ENCODE measurements at places on chromosomes 16 and 17.

GRCh38 chr16:5706211-5706610 is 608.6 kb upstream of the EEF2KMT start:
- no peak for DNase-seq

- DNase-seq: no peak
These were observed 124.4 kb downstream of the CCDC144A start for GRCh38 chr17:16814439-16814838.

DNA sequence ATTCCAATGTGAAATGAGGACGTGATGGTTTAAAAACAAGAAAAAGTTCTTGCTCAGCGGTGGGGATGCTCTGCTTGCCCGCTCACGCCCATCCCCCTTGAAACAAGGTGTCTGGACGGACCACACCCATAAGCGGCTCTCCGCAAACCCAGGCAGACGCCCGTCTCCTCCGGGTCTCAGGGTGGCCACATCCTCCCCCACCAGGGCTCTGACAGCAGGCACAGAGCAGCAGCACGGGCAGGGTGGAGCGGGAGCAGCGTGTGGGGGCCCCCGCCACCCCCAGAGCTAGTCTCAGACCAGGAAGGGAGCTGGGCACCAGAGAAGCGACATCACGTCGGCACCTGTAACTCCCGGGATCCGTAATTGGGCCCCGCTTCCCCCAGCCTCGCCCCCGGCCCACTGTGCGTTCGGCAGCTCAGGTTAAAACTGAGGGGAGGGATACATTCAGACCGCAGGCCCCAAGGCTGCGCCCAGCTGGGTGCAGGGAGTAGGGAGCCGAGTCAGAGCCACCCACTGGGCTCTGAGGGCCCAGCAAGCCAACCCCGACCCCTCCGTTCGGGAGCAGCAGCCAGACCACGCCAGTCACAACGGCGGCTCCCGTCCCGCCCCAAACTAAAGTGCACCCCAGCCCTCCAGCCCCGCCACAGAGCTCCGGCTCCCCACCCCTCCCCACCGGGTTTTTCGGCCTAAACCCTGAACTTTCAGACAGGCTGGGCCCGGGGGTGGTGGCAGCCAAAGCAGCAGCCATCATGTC is 22.0 kb downstream of the CLUH start:
- no peak for DNase-seq

DNA sequence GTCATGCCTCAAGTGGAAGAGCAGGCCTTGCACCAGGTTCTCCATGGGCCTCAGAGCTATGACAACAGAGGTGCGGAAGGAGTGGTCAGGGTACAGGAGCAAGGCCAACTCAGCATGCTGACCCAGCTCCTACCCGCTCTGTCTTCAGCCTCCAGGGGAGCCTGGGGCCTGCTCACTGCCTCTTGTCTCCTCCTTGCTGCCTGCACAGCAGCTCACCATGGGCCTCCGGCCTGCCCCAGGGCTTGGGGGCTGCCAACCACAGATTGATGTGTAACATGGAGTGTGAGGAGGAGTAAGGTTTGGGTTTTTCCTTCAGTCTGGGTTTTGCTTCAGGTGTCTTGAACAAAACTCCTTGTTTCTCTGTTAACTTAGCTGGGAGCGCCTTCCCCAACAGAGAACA is 62.1 kb downstream of the PLD6 start:
- no peak for DNase-seq

GRCh38 chr16:79980650-79981521 is 380.3 kb upstream of the MAF start:
- peak; percentile 64 for DNase-seq

DNA sequence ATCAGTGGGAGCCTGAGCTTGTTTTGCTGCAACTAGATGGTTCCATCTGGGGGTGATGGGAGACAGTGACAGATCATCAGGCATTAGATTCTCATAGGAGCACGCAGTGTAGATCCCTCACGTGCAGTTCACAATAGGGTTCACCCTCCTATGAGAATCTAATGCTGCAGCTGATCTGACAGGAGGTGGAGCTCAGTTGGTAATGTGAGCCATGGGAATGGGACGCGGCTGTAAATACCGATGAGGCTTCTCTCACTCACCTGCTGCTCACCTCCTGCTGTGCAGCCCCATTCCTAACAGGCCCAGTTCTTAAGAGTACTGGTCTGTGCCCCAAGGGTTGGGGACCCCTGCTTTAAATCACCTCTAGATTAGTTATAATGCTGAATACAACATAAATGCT is 137.5 kb upstream of the PLEKHM1 start:
- DNase-seq: no peak

DNA sequence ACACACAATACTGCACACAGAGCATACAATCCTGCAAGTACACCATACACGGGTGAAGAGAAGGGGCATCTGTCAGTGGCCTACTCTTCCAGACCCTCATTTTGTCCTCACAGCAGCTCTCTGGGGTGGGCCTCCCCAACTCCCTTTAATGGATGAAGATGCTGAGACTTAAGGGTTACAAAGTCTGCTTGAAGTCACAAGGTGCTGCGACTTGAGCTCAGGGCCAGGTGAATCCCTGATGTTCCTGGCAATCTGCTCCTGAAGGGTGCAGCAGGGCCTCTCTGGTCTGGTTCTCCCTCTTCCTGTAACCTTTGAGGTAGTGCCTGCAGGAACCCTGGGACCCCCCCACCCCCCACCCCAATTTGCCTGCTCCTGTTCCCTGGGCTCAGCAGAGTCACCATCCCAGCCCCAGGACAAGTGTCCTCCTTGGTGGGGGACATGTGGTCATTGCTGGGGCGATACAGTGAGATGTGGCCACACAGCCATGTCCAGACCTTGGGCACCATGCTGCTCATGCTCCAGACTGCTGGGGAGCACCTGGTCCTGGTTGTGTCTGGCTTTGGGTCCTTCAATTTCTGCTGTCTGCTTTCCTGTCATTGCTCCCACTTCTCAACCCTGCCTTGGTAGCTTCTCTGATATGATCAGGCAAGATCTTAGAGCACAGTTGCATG is 107.5 kb downstream of the METRNL start:
- DNase-seq: no peak

- DNase-seq: no peak
These were observed 406.5 kb upstream of the CDH5 start for GRCh38 chr16:65959983-65960382.

GRCh38 chr16:68408967-68409366 is 39.3 kb downstream of the SMPD3 start:
- DNase-seq: no peak

GRCh38 chr16:50542703-50543102 is 5.5 kb upstream of the NKD1 start:
- DNase-seq: no peak

GRCh38 chr17:74959826-74960515 is 12.6 kb downstream of the HID1 start:
- DNase-seq: no peak

- DNase-seq: no peak
These were observed 390 bp downstream of the MNT start for GRCh38 chr17:2400474-2400866.

GRCh38 chr16:4494746-4495490 is 18.7 kb downstream of the HMOX2 start:
- DNase-seq: no peak

- DNase-seq: no peak
These were observed 71.2 kb upstream of the MRTFB start for GRCh38 chr16:13999895-14000425.

- no peak for DNase-seq
These were observed 1003.2 kb upstream of the GOT2 start for GRCh38 chr16:59737274-59737673.

DNA sequence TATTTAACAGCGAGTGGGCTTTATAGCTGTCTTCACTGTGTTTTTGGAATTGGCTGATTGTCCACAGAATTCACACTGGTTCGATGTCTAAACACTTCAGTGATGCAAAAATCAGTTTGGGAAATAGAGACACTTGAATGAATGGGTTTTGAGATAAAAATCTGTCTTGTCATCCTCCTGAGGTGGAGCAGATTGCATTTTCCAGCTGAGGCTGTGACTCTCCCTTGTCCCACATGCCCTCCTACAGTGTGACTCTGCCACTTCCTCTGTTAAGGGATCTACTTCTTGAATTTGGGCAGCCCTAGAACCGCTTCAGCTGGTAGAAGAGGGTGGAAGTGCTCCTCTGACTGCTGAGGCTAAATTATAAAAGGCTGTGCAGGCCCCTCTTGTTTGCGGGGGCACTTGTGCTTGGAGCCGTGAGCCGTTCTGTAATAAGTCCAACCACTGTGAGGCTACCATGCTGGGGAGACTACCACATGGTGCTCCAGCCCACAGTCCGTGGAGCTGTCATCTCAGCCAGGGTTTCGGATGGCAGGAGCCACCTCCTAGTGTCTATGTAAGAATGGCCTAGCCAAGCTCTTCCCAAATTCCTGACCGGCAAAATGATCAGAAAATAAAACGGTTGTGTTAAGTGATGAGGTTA is 175.9 kb downstream of the SPECC1 start:
- DNase-seq: no peak

GRCh38 chr17:41467561-41467960 is 375 bp upstream of the KRT32 start:
- DNase-seq: no peak

DNA sequence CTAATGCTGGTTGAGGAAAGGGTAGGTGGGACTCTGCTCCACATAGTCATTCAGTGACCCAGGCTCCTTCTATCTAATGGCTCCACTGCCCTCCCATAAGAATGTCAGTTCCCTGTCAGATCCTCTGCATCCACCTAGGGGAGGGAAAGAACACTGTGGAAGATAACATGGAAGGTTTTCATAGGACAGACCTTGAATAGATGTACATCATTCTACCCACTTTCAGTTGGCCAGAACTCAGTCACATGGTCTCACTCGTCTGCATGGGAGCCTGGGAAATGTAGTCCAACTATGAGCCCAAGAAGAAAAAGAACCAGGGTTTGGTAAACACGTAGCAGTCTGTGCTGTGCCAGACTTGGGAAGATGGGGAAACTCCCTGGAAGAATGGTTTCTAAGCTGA is 27.1 kb upstream of the SCNN1B start:
- DNase-seq: no peak

GRCh38 chr17:35519906-35520442 is 17.5 kb downstream of the SLFN12L start:
- no peak for DNase-seq

DNA sequence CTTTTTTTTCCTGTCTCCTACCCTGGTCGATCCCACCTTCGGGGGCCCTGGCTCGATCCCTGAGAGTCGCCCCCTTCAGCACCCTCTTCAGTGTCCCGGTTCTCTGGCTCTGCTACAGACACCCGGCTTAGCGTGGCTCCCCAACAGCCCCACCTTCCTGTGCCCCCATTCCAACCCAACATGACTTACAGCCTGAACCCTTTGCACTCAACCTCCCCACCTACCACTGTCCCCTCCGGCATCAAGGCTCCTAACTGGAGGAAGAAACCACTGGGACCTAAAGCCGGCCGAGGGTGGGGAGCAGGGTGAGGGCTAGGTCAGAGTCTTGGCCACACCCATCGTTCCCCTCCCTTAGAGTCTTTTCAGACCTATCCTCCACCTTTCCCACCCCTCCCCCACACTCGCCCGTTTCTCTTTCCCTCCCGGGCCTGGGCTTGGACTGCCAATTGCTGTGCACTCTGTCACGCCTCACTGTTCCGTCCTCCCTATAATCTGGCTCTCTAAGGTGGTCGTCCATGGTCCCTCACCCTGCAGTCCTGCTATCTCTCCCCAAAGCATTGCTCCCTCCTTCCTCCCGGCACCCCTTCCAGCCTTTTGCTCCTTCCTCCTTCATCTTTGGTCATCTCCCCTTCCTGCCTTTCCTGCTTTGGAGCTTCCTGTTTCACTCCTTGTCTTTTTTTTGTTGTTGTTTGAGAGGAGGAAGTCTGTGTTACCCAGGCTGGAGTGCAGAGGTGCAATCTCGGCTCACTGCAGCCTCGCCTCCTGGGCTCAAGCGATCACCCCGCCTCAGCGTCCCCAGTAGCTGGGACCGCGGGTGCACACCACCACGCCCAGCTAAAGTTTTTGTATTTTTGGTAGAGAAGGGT is 890 bp upstream of the CLDN7 start:
- no peak for DNase-seq

GRCh38 chr16:78179666-78180065 is 80.2 kb downstream of the WWOX start:
- DNase-seq: no peak

- no peak for DNase-seq
These were observed 18.6 kb downstream of the KCTD2 start for GRCh38 chr17:75065562-75066151.

- DNase-seq: no peak
These were observed 15.8 kb downstream of the COPRS start for GRCh38 chr17:31843070-31843745.

DNA sequence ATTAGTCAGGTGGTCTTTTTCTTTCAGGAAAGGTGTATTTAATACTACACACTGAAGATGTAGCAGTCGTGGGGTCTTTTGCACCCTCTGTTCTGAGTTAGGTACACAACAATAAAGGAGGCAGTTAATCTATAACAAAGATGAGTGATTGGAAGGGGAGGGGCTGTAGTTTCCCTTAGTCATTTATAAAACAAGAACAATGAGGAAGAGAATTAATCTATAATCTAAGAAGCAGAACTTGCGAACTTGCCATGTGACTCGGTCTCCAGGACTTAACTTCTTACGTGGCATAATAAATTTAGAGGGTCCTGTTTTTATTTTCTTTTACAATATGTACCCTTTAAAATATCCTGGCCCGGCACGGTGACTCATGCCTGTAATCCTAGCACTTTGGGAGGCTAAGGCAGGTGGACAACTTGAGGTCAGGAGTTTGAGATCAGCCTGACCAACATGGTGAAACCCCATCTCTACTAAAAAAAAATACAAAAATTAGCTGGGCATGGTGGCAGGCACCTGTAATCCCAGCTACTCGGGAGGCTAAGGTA is 8.6 kb upstream of the APPBP2 start:
- DNase-seq: no peak

GRCh38 chr17:30093463-30094147 is 23.0 kb upstream of the NSRP1 start:
- peak; percentile 18 for DNase-seq

GRCh38 chr17:40345161-40345993 is 19.2 kb downstream of the GJD3 start:
- DNase-seq: no peak

GRCh38 chr16:79328402-79329165 is 272.0 kb downstream of the MAF start:
- no peak for DNase-seq

DNA sequence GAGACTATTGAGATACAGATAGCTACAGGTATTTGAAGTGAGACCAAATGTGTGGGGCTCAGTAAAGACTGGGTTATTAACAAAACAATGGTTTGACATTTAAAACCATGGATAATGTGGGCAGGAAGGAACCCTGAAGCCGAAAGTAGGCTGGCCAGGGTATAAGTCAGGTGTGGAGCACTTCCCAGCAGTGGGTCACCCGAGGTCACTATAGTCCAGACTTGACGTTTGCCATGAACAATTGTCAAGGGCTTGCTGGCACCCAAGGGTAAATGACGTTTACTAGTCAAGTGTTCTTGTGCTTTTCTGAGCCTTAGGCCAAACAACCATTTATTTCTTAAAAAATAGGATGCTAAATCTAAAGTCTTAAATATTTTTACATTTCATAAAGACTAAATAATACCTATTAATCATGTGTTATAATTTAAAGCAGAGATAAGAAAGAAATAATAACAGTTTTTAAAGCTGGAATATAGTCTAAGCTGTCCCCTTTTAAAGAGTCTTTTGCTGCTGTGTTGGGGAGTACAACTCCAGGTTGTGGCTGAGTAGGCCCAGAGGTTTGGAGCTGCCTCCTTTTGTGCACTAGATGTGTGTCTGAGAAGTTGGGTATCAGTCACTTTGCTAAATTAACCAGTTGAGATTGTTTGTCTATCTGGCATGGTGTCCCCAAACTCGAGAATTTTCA is 15.7 kb downstream of the ALDH3A2 start:
- no peak for DNase-seq

- DNase-seq: no peak
These were observed 15.5 kb upstream of the SNTB2 start for GRCh38 chr16:69171325-69172084.

GRCh38 chr16:14419817-14420216 is 210.2 kb downstream of the PARN start:
- no peak for DNase-seq

All from occipital lobe (tissue), 3 donors.